ENCODE measurements at places on chromosomes 6 and 20. TPM values are rescaled to one million over a fixed set of nuclear protein-coding genes. Genes with fewer than 3 reads are reported as not detected.

Gene TNFRSF6B
- total RNA-seq = 15.4 TPM

Gene COL20A1
- total RNA-seq = not detected

Gene LY6G6D
- not detected for total RNA-seq

Gene ZNF165
- total RNA-seq = 0.39 TPM

Gene ZNF311
- total RNA-seq = 0.13 TPM

Gene FKBP1C
- 3.1 TPM for total RNA-seq

Gene E2F3
- total RNA-seq = 5.1 TPM

DNA sequence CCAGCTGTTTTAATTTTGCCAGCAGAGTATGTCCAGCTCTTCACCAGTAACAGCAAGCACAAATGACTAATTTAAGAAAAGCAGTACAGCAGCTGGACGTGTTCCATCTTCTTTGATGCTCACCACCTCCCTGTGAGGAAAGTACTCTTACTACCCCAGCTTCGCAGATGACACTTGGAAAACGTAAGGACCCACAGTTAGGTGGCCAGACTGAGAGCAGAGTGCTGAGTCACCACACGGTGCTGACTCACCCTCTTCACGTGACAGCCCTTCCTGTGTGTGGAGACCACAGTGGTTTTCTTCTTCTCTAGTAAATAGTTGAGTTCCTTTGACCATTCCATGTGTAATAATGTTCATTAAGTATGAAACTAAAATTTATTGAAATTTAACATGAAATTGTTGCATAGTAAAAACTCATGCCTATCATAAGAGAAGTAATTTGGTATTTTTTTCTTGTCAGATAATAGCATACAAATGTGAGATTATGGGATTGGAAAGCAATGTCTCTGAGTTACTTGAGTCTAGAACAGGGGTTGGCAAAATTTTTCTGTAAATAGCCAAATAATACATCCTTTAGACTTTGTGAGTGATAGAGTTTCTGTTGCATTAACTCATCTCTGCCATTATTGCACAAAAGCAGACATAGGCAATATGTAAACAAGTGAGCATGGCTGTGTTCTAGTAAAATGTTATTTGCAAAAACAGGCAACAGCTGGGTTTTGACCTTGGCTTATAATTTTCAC lies 76.6 kb downstream of the SLX4IP start:
- peak; percentile 95 for DNase-seq

GRCh38 chr6:89596056-89596455 lies 42.5 kb downstream of the LYRM2 start:
- no peak for DNase-seq

DNA sequence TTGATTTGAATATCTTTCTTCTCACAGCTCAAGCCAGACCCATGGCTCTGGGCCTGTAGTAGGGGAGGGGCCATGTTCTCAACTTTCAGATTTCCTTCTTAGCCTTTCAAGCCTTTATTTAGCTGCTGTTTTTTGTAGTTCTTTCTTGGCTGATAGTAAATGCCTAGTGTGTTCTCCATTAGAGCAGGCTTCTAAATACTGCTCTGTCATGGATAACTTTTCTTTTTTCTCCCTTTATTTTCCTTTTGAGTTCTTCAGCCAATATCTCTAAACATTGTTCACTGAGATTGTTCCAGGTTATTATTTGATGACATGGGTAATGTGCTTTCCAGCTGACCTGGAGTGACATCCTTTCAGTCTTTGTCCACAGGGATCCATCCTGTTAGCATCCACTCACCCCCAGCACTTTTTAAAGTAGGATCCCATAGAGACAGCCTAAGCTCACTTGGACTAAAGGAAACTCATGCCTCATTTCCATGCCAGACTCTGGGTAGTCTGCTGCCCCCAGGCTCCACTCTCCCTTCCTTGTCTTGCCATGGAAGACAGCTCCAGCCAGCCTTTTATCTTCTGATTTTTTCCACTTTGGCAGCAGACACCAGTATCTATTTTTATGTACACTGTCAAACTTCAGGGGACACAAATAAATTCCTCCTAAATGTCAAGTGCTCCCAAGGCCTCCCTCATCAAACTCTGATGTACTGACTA lies 645.6 kb downstream of the RNF144B start:
- no peak for DNase-seq

- DNase-seq = no peak
Observed at GRCh38 chr20:53097791-53098190, 125.6 kb downstream of the TSHZ2 start.

DNA sequence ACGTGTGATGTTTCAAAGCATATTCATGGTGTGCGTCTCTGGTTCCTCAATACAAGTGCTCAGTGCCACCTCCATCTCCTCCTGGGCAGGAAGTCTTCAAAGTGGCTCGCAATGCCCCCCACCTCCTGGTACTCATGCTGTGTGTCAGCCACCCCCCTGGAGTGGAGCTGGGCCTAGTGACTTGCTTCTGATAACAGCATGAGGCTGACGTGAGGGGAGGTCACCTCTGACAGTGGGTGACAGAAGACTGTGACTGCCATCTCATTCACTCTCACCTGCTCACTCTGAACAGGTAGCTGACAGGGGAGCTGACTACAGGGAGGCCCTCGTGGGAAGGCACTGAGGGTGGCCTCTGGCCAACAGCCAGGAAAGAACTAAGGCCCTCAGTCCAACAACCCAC lies 92.4 kb upstream of the NFATC2 start:
- no peak for DNase-seq

DNA sequence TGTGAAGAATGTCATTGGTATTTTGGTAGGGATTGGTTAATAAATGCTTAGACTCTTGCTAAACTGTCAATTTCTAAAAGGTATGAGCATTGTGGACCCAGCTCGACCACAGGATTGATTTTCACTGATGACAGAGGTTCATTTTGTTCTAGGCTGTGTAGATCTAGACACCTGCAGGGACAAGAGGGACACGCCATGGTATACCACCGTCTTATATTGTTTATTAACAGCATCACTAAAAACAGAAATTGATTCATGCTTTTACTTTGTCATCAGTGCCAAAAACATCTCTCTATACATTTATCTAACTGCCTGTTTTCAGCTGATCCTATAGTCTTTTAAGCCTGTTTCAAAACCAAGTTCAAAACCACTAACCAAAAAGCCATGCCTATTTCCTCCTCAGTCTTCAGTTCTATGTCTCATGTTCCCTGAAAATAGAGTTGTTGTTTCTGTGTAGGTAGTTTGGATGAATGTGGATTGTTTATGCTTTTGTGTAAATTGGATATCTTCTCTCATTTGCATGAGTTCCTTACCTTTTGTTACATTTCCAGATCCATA lies 109.8 kb downstream of the JAG1 start:
- DNase-seq = no peak

DNA sequence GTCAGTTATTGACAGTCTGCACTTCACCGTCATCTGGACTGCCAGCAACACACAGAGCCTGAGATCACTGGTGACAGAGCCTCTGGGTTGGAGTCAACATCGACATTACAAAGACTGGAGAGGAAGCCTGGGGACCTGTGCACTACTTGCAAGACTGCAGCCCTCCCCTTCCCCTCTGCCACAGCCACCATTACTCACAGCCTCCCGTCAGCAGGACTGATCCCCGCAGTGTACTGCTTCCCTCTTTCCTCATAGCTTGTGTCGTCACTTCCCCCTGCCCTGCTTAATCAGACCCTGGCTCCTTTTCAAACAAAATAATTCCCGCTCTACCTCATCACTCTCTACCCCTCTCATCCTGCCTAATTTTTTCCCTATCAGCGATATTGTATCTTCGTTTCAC lies 235.5 kb upstream of the KCNQ5 start:
- DNase-seq = peak; percentile 14

DNA sequence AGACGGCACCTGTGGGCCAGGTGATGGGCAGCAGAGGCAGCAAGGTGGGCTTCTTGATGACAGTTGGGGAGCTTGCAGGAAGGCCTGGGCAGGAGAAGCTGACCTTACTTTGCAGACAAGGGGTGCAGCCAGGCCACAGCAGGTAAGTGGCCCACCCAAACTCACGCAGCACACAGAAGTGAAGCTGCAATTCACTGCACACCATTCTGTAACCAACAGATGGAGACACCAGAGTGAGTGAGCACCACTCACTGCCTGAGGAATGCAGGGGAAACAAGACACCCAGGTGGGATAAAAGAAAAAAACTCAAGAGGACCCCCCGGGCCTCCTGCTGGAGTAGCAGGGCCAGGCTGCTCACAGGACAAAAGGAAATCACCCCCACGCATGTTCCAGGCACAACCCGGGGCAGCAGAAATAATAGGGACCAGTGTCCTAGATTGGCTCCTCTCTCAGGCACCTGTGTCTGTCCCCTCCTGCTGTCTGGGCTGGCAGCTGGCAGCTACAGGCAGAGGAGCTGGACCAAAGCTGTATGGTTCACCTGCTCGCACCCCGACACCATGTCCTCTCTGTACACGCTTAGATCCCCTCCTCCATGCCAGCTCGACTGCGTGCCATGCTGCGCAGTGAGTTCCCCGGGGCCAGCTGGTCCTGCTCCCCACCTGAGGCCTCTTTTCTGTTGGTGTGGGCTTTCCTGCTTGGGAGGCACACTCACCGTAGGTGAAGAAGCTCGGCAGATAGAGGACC lies 4.9 kb downstream of the MTCH1 start:
- DNase-seq = no peak

DNA sequence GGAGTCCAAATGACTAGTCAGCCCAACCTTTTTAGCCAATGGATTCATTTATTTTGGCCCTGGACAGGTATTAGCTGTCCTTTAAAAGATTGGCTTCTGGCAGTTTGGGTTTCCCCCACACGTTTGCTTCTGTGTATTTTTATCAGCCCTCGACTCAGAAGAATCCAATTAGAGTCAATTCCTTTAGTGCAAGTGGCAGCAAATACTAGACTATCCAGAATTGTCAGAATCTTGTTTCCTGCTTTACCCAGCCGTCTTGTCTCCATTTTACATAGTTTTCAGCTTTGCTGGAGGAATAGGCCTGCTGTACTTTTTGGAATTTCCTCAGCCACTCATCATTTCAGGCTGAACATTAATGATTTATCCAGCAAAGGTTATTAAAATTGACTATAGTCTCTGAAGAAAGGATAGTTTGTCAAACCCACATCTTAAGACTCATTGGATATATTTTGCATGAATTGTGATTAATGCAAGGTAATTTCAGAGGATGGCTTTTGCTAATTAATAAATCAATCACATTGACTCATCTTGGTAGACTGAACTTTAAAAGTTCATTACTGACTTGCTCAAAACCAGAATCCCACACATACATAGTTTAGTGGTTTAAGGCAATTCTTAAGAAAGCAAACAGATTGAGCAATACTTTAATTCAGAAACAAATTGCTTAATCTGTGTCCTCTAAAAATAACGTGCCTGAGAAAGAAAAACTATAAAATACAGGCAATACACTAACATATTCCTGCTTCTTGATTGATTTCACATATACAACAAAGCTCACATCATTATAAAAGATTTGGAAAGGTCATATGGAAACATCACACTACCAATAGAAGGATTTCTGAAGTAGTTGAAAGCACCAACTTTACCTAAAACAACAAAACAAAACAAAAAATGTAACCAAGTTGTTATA lies 62.9 kb upstream of the ZNF217 start:
- no peak for DNase-seq

DNA sequence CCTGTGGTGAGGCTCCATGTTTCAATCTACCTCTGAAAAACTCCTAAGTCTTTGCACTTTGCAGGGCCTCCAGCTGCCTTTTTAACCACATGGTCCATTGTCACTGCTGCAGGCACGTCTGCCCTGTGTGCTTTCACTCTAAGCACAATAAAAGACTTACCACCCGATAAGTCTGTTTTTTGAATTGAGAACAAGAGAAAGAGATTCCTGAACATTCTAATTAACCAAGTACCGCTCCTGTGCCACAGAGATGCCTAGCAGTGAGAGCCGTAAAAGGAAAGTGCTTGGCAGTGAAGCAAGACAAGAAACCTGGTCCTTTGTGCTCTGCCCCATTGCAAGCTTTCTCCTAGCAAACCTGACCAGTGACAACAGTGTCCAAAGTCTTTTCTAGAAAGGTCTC lies 487.6 kb upstream of the FLRT3 start:
- no peak for DNase-seq

GRCh38 chr6:67630146-67630545 lies 1004.9 kb upstream of the ADGRB3 start:
- peak; percentile 1 for DNase-seq

DNA sequence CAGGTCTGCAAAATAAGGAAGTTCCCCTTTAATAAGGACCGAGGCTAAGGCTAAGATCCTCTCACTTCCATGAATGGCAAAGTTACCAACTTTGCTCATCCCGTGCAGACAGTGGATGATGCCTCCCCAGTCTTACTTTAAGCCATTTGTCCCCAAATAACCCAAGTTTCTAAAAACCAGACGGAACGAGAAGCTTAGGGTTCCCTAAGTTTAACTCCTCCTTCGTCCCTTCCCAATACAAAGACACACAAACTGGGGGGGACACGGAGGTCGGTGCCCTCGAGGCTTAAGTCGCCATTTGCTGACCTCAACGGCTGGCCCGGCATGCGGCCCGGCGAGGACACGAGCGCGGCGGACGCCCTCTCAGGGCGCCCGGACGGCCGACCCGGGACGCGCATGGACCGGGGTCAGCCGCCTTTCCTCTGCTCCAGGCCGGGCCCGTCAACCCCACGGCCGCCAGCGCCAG lies 527 bp downstream of the FBXO30 start:
- DNase-seq = no peak

DNA sequence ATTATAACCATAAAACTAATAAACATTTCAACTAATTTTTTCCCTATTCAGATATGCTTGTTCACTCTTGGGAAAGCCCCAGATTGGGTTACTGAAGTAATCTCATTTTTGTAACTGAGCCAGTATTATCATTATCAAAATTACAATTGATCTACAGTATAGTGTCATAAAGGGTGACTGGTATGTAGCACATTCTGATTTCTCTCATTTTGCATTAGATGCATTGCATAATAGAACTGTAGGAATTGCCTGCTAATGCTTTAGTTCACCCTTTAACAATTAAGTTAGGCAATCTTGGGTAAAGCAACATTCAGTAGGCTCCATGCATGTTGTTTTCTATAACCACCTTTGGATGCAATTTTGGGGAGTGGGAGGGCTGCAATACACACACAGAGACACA lies 150.8 kb upstream of the FLRT3 start:
- DNase-seq = no peak

DNA sequence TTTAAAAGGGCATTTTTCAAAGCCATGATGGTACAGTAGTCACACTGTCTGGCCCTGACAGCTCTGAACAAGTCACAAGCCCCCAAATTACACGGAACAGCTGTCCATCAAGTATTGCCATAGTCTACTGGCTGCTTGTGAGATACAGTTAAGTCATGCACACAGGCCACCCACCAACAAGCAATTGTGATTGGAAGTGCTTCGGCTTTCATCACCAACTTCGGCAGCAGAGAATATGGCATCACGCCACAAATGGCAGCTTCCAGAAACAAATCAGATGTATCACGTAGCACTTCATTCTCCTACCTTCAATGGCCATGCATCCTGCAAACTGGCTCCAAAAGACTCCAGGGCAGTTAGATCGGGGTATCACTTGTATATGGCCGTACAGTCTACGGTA lies 160.5 kb downstream of the PTPRT start:
- DNase-seq = no peak

- DNase-seq = no peak
Observed at GRCh38 chr6:107764684-107765460, 59.2 kb downstream of the SCML4 start.

DNA sequence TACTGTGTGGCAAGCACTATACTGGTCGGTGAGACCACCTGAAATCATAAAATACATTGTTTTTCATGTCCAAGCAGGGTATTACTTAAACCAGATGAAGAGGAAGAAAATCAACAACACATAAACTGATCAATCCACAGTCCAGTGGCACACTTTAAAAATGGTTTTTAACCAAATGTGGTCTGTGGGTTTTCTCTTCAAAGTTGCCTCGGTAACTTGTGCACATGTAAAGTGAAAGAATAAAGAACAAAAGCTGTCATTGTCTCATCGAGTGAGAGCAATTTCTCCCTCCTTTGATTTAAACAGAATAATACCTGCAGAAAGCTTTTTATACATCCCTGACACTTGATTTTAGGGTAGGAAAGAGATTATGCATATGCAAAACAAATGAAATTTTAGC lies 3.7 kb downstream of the FLRT3 start:
- no peak for DNase-seq
